Uterine smooth muscle cell (primary cell): ENCODE measurements at places on chromosomes 4 and X. TPM values are rescaled to one million over a fixed set of nuclear protein-coding genes. Genes with fewer than 3 reads are reported as not detected.

IL2 gene
- not detected in 2 replicates for total RNA-seq

CXorf49 gene
- not detected in 2 replicates for total RNA-seq

AIMP1 gene
- total RNA-seq = 31.2 and 39.1 TPM in 2 replicates

ADH7 gene
- total RNA-seq = not detected in 2 replicates

TREX2 gene
- 1.9 and 2.4 TPM in 2 replicates for total RNA-seq

GPR173 gene
- 2.5 and 3.1 TPM in 2 replicates for total RNA-seq

PSAPL1 gene
- not detected in 2 replicates for total RNA-seq

AVPR2 gene
- not detected in 2 replicates for total RNA-seq

AMTN gene
- not detected in 2 replicates for total RNA-seq

BEND2 gene
- not detected in 2 replicates for total RNA-seq

BCOR gene
- total RNA-seq = 8.2 and 8.3 TPM in 2 replicates

PLXNB3 gene
- 5.5 and 8.1 TPM in 2 replicates for total RNA-seq

HAND2 gene
- total RNA-seq = 22.7 and 26.9 TPM in 2 replicates

GPR119 gene
- not detected in 2 replicates for total RNA-seq

SPCS3 gene
- 116 and 162 TPM in 2 replicates for total RNA-seq

RAB33A gene
- total RNA-seq = 4.3 and 9.4 TPM in 2 replicates

CLIC2 gene
- 6.2 and 12.1 TPM in 2 replicates for total RNA-seq

NPY5R gene
- total RNA-seq = not detected in 2 replicates

EFHC2 gene
- 0.44 and 0.50 TPM in 2 replicates for total RNA-seq

GAGE12F gene
- not detected in 2 replicates for total RNA-seq

CLCN5 gene
- total RNA-seq = 7.1 and 8.4 TPM in 2 replicates

HMGN5 gene
- 0.75 and 1.7 TPM in 2 replicates for total RNA-seq

MAGEA8 gene
- not detected in 2 replicates for total RNA-seq
